ENCODE measurements at places on chromosomes 2 and 18.

DNA sequence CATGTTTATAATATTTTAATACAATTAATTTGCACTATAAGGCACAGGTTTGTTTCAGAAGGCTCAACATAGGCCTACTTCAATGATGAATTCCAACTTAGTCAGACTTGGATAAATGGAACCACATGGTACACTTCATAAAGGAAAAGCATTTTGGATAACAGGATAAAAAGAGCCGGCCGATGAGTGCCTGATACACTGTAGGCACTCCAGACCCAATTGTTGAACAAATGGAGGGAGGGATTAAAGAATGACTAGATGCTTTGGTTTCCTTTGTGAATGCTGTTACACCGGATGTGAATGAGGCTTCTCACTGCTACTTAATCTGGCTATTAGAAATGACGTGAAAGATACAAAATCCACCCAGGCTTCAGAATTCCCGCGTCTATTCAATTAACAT is 104.1 kb upstream of the KCTD1 start:
- no peak for DNase-seq

- DNase-seq: no peak
These were observed 1.7 kb downstream of the APOB start for GRCh38 chr2:21041943-21042707.

DNA sequence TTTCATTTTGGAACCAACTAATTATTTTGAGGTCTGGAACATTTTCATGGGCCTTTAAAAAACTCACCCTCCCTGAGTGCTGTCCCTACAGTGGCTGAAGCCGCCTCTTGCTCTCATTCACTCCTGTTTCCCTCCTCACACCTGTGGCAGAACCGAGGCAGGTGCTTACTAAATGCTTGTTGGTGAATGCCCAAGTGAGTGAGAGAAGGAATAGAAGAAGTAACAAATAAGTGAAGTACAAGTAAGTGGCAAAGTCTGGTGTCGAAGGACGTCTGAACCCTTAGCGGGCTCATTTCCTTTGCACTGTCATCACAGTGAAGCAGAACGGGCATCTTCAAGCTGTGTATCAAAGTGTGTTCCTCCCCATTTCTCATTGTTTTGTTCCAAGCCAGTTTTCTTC is 135.2 kb downstream of the RHBDD1 start:
- DNase-seq: no peak

GRCh38 chr2:197007716-197008628 is 81.5 kb upstream of the PGAP1 start:
- no peak for DNase-seq

DNA sequence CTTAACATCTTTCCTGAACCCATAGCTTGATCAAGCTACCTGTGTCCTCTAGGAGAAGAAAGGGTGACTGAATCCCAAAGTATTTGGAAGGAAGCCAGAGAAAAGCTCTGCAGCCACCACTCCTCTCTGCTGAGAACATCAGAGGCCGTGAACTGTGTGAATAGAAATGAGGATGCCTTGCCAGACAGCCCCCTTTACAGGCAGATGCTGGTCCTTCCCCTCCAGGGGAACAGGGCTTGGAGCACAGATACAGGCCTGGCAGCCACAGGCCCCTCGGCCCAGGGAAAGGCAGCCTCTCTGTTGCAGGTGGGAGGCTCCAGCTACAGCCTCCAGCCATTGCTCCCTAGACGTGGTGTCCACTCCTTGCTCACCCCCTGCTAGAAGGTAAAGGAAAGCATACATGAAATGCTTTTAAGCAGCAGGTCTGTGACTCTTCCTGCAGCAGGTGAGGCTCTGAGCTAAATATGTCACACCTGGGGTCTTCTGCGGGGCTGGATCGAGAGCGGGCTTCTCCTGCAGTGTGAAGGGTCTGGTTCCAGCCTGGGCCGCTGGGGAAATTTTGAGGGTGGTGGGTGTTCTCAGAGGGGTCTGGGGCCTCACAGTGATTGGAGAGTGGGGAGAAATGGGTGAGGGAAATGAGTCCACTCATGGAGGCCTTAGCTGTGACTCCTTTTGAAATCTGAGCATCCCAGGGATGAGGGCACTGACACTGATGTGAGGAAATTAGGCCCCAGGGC is 234.0 kb downstream of the KLHL29 start:
- DNase-seq: no peak

GRCh38 chr2:39834426-39834825 is 55.4 kb upstream of the THUMPD2 start:
- no peak for DNase-seq

DNA sequence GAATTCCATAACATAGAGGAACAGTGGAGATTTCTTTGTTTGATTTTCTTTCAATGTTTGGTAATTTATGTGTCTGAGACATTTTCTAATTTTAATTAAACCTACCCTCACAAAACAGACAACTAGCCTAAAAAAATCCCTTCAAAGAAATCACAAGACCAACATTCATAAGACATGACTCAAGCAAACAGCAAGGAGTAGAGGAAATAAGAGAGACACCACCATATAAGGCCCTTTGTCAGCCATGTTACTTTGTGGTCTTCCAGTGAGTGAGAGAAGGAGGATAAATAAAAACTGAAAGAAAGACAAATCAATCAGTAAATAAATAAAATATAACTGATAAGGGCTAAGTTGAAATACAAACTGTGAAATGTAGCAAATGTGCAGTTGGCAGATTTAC is 830.8 kb upstream of the SLC39A10 start:
- no peak for DNase-seq

DNA sequence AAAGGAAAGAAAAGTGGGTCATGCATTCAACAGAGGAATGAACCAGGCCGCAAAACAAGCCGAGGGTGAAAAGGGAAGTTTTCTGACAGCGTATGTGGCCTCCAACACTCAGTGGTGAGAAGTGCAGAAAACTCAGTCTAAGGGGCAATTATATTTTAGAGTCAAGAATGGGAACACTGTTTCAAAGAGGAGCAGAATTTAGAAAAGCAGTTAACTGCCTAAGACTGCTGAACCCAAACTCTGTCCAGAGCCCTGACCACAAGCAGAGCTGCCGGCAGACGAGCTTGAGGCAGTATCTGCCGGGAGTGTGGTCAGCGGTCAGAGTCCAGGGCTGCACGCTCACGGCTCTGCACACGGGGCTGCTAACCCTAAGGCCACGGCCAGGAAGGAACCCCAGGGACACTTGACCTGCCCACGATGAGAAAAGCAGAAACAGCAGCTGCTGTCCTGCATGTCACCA is 347.0 kb upstream of the ID2 start:
- no peak for DNase-seq

DNA sequence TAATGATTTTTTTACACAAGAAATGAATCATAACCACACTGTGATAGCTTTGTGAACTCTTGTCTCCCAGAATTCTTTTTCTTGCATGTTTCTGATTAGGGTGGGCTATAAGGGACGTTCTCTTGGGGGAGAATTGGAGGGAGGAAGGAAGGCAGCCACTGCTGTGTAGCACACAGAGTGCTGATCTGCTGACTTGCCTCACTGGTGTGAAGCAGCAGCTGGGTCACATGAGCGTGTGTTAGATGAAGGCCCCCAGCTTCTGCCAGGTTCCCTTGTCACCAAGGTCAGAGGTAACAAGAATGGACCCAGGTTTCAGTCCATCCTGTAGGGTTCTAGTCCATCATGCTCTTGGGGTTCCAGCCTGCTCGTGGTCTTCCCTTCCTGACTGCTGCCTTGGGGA is 107.4 kb upstream of the GLI2 start:
- no peak for DNase-seq

- DNase-seq: no peak
These were observed 35.4 kb downstream of the TMEM178A start for GRCh38 chr2:39701137-39701536.

DNA sequence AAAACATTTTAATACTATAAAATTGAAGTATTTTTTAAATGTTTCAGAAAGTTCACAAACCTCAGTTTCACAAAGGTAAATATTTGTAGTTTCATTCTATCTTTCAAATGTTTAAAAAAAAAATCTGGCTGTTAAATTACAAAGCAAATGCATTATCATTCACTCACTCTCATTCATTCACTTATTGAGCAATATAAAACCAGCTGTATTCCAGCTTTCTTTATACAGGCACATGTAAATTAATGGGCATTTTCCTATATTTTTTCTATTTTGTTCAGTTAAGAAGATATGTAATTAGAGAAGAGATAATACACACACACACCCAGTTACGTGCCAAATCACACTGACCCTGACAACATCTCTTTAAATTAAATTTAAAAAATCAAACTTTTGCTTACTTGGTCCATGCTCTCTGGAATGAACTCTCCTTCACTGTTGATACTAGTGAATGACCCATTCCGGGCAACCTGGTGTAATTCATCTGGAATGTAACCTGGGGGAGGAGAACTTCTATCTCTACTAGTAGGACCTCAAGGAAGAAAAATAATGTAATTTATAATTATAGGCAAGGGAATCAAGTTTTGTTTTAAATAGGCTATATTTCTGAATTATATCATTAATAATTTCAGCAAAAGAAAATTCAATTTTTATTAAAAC is 32.5 kb upstream of the ERCC3 start:
- DNase-seq: no peak

DNA sequence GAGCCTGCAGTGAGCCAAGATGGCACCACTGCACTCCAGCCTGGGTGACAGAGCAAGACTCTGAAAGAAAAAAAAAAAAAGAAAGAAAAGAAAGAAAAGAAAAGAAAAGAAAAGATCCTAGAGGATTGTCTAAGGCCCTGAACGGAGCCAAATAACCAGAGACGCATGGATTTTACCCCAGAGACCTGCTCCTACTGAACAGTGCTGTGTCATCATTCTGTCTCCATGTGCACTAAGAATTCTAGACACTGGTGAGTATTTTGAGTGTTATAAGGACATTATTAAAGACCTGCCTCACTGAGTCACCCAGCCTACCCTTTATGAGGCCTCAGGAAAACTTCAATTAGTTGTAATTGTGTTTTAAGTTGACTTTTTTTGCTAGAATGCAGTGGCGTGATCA is 61.9 kb upstream of the RIOK3 start:
- no peak for DNase-seq

DNA sequence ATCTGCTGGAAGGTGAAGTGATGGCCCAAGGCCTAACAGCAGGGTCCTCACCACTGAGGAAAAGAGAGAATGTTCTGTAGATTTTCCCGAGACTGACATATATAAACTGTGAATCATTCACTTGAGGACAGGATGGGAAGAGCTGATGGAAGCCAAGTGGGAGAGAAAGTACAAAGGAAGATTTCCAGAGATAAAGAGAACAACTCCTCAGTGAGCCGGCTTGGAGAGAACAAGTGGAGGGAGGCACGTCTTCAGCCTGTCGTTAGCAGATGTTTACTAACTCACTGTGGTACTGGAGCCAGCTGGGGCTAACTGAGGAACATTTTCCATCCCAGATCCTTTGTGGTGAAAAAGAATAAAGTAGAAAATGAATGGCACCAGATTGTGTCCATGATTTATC is 552.9 kb upstream of the TNP1 start:
- no peak for DNase-seq

- no peak for DNase-seq
These were observed 194.1 kb downstream of the KLHL29 start for GRCh38 chr2:23578964-23579671.

DNA sequence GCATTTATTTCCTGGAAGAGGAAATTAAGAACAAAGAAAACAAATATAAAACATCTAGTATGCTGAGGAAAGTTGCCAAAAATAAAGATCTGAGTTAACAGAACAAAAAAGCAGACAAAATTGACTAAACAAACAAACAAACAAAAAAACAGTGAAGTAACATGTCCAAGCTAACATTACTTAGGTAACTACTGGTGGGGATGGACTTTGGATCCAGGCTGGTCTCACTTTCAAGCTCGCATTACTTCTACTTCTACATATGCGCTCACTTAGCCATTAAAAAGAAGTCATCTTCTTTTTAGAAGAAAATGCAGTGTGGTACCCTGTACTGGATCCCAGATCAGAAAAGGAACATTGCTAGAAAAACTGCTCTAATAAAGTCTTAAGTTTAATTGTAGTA is 358.9 kb downstream of the NCKAP5 start:
- DNase-seq: no peak

DNA sequence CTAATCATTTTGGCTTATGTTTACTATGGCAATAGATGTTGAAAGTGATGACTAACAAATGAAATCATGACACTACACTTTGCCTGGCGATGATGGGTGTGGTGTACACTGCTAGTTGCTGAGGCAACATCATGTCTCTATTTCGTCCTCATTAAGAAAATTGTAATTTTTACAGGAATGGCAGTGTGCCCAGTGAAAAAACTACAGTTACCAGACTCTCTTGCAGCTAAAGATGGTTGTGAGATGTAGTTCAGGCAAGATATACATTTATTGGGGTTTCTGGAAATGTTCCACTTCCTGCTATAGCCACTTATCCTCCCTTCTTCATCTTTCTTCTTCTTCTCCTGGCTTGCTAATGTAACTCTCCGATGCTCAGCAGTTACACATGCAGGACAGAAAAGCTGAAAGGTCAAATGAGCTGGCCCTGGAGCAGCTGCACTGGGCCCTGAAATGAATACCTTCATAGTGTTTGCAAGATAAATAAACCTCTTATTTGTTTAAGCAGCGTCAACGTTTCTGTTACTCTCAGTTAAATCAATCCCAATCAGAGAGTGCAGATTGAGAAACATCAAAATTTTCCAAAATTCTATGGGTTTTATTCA is 46.0 kb downstream of the SOCS6 start:
- DNase-seq: no peak

- DNase-seq: no peak
These were observed 62.1 kb downstream of the NUP35 start for GRCh38 chr2:183186296-183186695.

GRCh38 chr2:82027921-82028615 is 1723.5 kb upstream of the LRRTM1 start:
- DNase-seq: no peak

- DNase-seq: no peak
These were observed 1104.9 kb upstream of the CELF4 start for GRCh38 chr18:38670486-38670885.

- no peak for DNase-seq
These were observed 63.8 kb upstream of the RTN4 start for GRCh38 chr2:55114082-55114481.

DNA sequence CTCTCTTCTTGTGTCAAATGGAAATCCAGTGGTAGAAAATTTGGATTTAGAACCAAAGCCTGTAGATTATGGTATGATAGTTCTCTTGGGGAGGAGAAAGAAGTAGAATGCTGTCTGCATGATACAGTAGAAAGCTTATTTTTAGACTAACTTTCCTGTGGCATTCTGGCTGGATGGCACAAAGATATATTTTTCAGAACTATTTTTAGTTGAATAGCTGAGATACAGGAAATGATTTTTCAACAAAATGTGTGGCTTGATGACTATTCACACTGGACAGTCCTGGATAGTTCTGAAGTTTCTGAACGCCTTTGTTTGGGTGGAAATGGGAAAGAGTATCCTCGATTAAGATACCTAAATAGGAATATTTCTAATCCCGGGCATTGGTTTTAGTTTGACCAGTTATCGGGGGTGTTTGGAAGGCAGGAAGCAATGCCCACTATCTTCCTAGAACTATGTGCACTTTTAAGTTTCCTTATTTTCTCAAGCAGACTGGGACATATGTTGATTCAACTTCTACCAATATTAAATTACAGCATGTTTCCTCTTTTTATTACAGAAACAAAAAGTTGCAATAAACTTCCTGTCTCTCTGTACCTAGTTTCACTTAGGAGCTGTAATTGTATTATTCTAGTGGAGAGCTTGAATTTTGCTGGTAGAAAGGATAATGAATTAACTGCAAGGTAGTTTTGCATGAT is 32.1 kb downstream of the GDF7 start:
- DNase-seq: no peak
